ENCODE measurements at places on chromosomes 1 and 21.

DNA sequence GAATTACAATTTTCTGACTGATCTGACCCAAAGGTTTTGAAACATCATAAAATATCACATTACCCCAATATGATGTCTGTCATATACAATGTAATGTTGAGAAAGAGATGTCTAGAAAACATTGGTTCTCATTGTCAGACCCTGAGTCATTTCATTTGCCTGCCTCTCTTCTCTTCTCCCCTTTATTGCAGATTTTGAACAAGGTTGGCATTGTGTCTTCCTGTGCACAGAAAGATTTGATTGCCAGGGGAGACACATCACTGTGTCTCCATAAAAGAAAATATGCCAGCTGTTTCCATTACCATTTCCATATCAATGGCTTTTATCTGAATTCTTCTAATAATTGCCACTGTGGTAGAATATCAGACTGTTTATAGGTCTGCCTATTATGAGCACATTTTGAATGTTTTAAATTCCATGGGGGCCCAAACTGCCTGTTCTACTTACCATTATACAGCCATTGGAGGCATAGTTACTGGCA lies 65.6 kb downstream of the IFI44 start:
- H3K27ac ChIP-seq, result no peak overlapping the region
- H3K36me3 ChIP-seq, result no peaks in the 10 kb centered on the region
- H3K4me3 ChIP-seq, result no peak overlapping the region
- no peaks in the 10 kb centered on the region for H3K27me3 ChIP-seq
- no peaks in the 10 kb centered on the region for H3K4me1 ChIP-seq

GRCh38 chr21:14581902-14582457 lies 35.9 kb upstream of the SAMSN1 start:
- no peaks in the 10 kb centered on the region for H3K4me1 ChIP-seq
- no peak for DNase-seq
- no peaks in the 10 kb centered on the region for H3K36me3 ChIP-seq
- no peaks in the 10 kb centered on the region for H3K27me3 ChIP-seq
- no peak overlapping the region for H3K27ac ChIP-seq

- no peaks in the 10 kb centered on the region for H3K27me3 ChIP-seq
- H3K4me3 ChIP-seq, result peak overlapping the region; percentile 98
- H3K4me1 ChIP-seq, result peaks cover 10% of the 10 kb centered on the region
- peaks cover 9% of the 10 kb centered on the region for H3K36me3 ChIP-seq
- peak overlapping the region; percentile 96 for H3K27ac ChIP-seq
Observed at GRCh38 chr21:29072873-29073221, 601 bp downstream of the CCT8 start.

DNA sequence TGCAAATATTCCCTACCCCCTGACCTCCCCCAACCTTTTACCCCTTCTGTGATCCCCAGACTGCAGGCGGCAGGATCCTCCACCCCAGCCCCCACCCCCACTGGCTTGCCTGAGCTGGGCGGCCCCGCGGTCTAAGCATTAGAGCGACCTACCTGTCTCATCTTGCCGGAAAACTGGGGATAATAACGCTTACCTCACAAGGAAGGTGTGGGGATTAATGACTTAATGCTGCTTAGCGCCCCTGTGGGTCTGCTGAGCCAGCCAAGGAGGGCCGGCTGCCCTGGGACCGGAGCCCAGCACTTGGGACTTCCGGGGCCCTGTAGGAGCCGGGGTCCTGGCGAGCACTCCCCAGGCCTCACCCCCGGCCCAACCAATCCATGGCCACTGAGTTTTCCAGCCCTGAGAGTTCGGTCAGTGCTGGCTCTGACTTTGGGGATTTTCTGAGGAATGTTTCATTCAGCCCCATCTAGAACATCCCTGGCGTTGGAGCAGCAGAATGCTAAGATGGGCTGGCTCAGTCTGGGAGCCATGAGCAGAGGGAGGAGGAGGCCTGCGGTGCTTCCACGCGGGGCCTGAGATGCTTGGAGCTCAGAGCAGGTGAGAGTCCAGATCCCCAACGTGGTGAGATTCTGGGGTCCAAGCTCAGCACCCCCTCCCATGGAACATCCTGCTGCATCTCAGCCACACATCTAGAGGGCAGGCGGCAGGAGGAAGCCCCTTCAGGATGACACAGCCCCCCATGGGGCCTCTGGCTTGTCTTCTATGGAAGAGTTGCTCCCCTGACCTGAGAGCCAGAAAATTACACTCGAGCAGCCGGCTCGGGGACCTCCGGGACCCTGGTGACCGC lies 97.9 kb downstream of the RIPK4 start:
- H3K27ac ChIP-seq, result peak overlapping the region; percentile 70
- no peaks in the 10 kb centered on the region for H3K36me3 ChIP-seq
- H3K27me3 ChIP-seq, result no peaks in the 10 kb centered on the region
- no peak for DNase-seq
- peak overlapping the region; percentile 21 for H3K4me3 ChIP-seq

GRCh38 chr1:169312084-169312954 lies 55.3 kb downstream of the NME7 start:
- H3K27ac ChIP-seq, result no peak overlapping the region
- H3K4me3 ChIP-seq, result no peak overlapping the region
- no peaks in the 10 kb centered on the region for H3K27me3 ChIP-seq

GRCh38 chr1:29474274-29475244 lies 238.2 kb downstream of the PTPRU start:
- H3K4me3 ChIP-seq, result no peak overlapping the region
- no peak overlapping the region for H3K27ac ChIP-seq
- H3K27me3 ChIP-seq, result peaks cover 3% of the 10 kb centered on the region
- no peak for DNase-seq
- H3K36me3 ChIP-seq, result no peaks in the 10 kb centered on the region

GRCh38 chr1:175274368-175274767 lies 81.8 kb upstream of the KIAA0040 start:
- H3K27me3 ChIP-seq, result no peaks in the 10 kb centered on the region
- no peak overlapping the region for H3K4me3 ChIP-seq
- no peaks in the 10 kb centered on the region for H3K36me3 ChIP-seq
- peak overlapping the region; percentile 9 for H3K27ac ChIP-seq
- no peak for DNase-seq

GRCh38 chr1:182996816-182997215 lies 26.4 kb upstream of the LAMC1 start:
- H3K27ac ChIP-seq, result no peak overlapping the region
- no peaks in the 10 kb centered on the region for H3K36me3 ChIP-seq
- no peaks in the 10 kb centered on the region for H3K4me1 ChIP-seq
- no peak overlapping the region for H3K4me3 ChIP-seq
- DNase-seq, result no peak

DNA sequence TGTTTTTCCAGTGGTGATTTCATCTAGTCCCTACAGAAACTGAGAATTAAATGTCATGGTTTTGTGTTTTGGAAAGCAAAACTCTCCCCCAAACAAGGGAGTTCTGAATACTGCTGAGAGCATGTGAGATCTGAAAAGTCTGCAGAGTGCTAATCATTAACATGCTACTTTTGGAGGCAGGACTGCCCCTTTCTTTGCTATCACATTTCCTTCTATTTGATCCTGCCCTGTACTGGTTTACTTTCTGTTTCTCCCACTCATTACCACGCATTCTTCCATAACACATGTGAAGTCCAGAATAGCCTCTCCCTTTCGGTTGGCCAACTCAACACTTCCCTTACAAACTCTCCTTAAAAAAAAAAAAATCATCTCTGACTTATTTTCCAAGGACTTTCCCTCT lies 63.6 kb downstream of the GADD45A start:
- DNase-seq, result no peak
- peak overlapping the region; percentile 79 for H3K27ac ChIP-seq
- H3K4me3 ChIP-seq, result peak overlapping the region; percentile 16
- no peaks in the 10 kb centered on the region for H3K27me3 ChIP-seq

DNA sequence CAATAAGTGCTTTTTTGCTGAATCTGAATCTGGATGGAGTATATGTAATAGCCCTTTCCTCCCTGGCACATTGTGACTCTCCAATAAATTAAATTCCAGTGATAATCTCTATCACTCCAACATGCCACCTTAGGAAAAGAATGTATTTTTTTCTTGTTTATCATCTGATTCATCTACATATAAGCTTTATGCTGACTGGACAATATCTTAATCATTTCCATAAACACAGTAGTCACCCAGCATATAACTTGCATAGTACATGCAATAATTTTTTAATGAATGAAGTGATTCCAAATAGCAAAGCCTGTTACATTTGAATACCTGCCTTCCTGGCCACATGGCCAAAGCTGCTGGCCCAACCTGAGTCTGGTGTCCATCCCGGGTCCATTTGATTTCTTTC lies 477.6 kb upstream of the USP24 start:
- no peaks in the 10 kb centered on the region for H3K36me3 ChIP-seq
- H3K4me1 ChIP-seq, result no peaks in the 10 kb centered on the region
- H3K4me3 ChIP-seq, result no peak overlapping the region
- no peaks in the 10 kb centered on the region for H3K27me3 ChIP-seq
- no peak for DNase-seq

- H3K4me1 ChIP-seq, result peaks cover 4% of the 10 kb centered on the region
- H3K36me3 ChIP-seq, result no peaks in the 10 kb centered on the region
- no peak for DNase-seq
- no peaks in the 10 kb centered on the region for H3K27me3 ChIP-seq
- no peak overlapping the region for H3K27ac ChIP-seq
Observed at GRCh38 chr1:26005434-26006105, 7.7 kb upstream of the PAFAH2 start.

GRCh38 chr1:7586031-7586941 lies 184.8 kb upstream of the VAMP3 start:
- H3K36me3 ChIP-seq, result no peaks in the 10 kb centered on the region
- no peak overlapping the region for H3K4me3 ChIP-seq
- H3K27ac ChIP-seq, result no peak overlapping the region
- no peaks in the 10 kb centered on the region for H3K27me3 ChIP-seq

DNA sequence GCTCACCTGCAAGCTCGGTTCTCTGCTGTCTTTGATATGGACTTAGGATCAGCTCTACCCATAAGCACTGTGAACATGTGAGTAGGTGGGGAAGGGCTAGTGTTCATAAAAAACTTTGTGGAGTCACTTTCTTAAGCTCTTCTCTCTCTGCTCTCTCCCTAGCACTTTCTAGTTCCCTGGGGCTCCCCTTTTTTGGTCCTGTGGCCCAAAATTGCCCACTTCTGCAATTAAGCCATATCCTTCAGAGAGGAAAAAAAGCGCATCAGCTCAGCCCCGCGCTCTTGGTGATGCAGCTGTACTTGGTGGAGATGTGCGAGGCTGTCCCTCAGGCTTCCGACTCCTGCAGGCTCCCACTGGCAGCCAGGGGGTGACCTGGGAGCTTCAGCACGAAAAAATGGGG lies 23.4 kb downstream of the CCSAP start:
- H3K27ac ChIP-seq, result no peak overlapping the region
- peaks cover 67% of the 10 kb centered on the region for H3K36me3 ChIP-seq
- no peak for DNase-seq
- no peaks in the 10 kb centered on the region for H3K4me1 ChIP-seq
- no peak overlapping the region for H3K4me3 ChIP-seq

DNA sequence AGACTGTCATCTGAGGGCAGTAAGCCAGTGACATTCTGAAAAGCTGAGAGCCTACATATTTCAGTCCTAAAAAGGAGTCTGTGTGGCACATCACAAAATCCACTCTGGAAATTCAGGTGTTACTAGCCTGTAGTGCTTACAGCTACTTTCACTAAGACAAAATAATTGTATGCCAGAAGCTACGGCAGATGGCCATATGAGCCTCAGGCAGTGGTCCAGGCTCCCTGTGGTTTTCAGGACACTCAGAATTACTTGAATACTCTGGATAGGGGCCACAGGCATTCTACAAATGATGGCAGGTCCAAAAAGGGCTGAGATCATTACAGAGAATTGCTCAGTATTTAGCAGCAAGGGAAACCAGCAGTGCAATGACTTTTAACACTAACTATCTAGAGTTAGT lies 527.1 kb downstream of the MRPL39 start:
- no peaks in the 10 kb centered on the region for H3K27me3 ChIP-seq
- no peak overlapping the region for H3K4me3 ChIP-seq
- H3K36me3 ChIP-seq, result no peaks in the 10 kb centered on the region
- no peak for DNase-seq
- no peaks in the 10 kb centered on the region for H3K4me1 ChIP-seq

GRCh38 chr1:3776231-3776961 lies 3.8 kb downstream of the SMIM1 start:
- H3K36me3 ChIP-seq, result no peaks in the 10 kb centered on the region
- no peak overlapping the region for H3K4me3 ChIP-seq
- H3K4me1 ChIP-seq, result peaks cover 66% of the 10 kb centered on the region
- DNase-seq, result no peak
- no peaks in the 10 kb centered on the region for H3K27me3 ChIP-seq

GRCh38 chr1:39258146-39258924 lies 53.8 kb downstream of the MACF1 start:
- no peak overlapping the region for H3K27ac ChIP-seq
- DNase-seq, result no peak
- H3K27me3 ChIP-seq, result no peaks in the 10 kb centered on the region
- H3K4me3 ChIP-seq, result no peak overlapping the region
- H3K36me3 ChIP-seq, result peaks cover 72% of the 10 kb centered on the region
- no peaks in the 10 kb centered on the region for H3K4me1 ChIP-seq

DNA sequence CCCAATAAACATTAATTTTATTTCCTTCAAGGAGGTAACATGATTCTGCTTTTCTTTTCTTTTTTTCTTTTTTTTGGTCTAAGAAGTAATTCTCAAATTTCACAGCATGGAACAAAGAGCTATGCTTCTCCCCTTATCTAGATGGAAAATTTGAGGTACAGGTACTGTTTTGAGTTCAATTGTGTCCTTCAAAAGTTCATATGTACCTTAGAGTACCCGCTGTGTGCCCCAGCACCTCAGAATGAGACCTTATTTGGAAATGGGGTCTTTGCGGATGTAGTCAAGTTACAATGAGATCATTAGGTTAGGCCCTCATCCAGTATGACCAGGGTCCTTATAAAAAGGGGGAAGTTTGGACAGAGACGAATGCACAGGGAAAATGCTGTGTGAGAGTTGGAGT lies 22.0 kb downstream of the ELAPOR1 start:
- no peaks in the 10 kb centered on the region for H3K36me3 ChIP-seq
- no peak overlapping the region for H3K27ac ChIP-seq
- DNase-seq, result no peak

GRCh38 chr1:213761845-213762407 lies 225.8 kb upstream of the PROX1 start:
- DNase-seq, result no peak
- no peak overlapping the region for H3K4me3 ChIP-seq
- H3K4me1 ChIP-seq, result no peaks in the 10 kb centered on the region
- no peaks in the 10 kb centered on the region for H3K27me3 ChIP-seq

DNA sequence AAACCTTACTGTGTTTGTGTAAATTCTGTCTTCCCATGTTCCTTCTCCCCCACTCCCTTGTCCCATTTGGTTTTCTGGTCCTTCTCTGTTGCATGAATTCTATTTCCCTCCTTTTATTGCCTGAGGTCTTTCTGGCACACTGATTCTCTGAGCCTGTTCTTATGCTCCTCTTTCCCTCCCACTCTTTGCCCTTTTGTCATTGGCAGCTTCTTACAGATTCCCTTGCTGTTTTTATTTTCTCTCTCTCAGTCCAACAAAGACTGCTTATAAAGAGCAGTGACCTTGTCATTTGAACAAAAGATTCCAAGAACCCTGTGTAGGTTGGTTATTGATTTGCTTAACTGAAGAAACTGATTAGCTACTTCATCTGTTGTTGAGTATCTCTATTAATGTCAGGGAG lies 49.7 kb downstream of the GPR52 start:
- H3K4me1 ChIP-seq, result no peaks in the 10 kb centered on the region
- DNase-seq, result no peak
- H3K4me3 ChIP-seq, result no peak overlapping the region
- H3K27ac ChIP-seq, result no peak overlapping the region
- no peaks in the 10 kb centered on the region for H3K36me3 ChIP-seq

Measured in esophagus squamous epithelium (tissue), 5 donors.